ENCODE measurements at places on chromosomes 7 and 10.

DNA sequence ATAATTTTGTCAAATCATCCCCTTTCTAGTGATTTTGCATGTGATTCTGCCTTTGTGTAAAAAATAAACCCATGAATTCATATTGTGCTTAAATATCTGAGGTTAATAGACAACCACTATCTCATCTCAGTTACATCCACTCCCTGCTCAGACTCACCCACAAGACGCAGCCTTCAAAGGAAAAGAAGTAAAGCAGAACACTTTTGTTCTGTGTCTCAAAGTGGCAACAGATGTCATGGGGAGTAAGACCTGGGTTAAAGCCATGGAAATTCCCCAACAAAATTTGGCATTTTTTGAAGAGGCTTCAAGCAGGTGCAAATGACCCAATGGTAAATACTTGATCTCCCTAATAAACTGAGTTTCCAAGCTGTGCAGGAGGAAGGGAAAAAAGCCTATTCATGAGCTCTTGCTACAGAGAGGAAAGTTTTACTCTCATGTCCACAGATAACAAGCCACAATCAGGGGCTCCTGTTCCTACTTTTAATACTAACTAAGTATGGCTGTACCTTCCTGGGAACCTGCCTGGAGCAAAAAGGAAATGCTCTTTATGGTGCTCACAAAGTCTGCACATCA, 4.7 kb downstream of the CYP3A7 start:
- no peaks in the 10 kb centered on the region for H3K27me3 ChIP-seq
- H3K27ac ChIP-seq = no peak overlapping the region
- no peak for DNase-seq
- H3K36me3 ChIP-seq = no peaks in the 10 kb centered on the region

DNA sequence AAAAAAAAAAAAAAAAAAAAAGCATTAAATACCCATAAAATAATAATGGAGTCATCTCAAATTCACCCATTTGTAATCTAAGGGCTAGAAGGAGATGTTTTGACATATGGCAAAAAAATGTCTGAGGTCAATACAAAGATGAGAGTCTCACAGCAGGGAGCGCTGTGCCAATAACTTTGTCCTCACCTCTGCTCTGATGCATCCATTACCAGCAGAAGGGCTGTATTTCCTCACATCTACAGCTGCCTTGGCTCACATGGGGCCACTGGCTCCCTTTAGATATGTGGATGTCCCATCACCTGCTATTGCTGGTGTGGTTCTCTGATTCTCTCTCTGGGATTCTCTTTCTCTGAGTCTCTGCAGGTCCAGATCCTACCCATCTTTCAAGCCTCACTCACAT, 90.3 kb upstream of the FAM133B start:
- peaks cover 40% of the 10 kb centered on the region for H3K4me1 ChIP-seq
- no peak for DNase-seq
- H3K36me3 ChIP-seq = no peaks in the 10 kb centered on the region
- no peak overlapping the region for H3K4me3 ChIP-seq
- no peak overlapping the region for H3K27ac ChIP-seq

GRCh38 chr10:97127509-97127908, 58.2 kb downstream of the SLIT1 start:
- no peak overlapping the region for H3K27ac ChIP-seq
- no peak for DNase-seq
- H3K4me3 ChIP-seq = no peak overlapping the region
- no peaks in the 10 kb centered on the region for H3K27me3 ChIP-seq
- H3K4me1 ChIP-seq = no peaks in the 10 kb centered on the region
- H3K36me3 ChIP-seq = no peaks in the 10 kb centered on the region

DNA sequence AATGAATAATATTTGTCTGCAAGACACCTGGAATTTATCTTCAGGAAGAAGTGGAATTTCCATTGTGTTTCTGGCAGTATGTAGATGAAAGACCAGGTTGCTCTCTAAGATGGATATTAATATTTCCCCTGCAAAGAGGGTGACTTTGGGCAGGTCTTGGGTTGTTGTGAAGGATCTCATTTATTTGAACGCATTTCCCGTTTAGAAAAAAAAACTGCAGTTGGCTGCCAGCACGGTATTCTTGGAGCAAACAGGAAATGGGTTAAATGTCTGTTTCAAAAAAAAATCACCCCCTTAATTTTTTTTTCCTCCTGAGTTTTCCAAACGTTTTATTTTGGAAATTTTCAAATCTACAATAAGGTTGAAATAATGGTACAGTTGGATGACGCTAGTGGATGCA, 11.5 kb downstream of the EIF4H start:
- peaks cover 7% of the 10 kb centered on the region for H3K36me3 ChIP-seq
- no peaks in the 10 kb centered on the region for H3K27me3 ChIP-seq
- H3K4me3 ChIP-seq = no peak overlapping the region
- H3K4me1 ChIP-seq = peaks cover 55% of the 10 kb centered on the region
- no peak overlapping the region for H3K27ac ChIP-seq

GRCh38 chr7:130560972-130561371, 69.1 kb downstream of the MEST start:
- no peak overlapping the region for H3K4me3 ChIP-seq
- H3K27me3 ChIP-seq = no peaks in the 10 kb centered on the region
- no peak for DNase-seq

- no peak overlapping the region for H3K4me3 ChIP-seq
- DNase-seq = no peak
- H3K36me3 ChIP-seq = no peaks in the 10 kb centered on the region
- no peaks in the 10 kb centered on the region for H3K4me1 ChIP-seq
Observed at GRCh38 chr10:86651631-86652331, 2.6 kb upstream of the OPN4 start.

- no peaks in the 10 kb centered on the region for H3K4me1 ChIP-seq
- H3K27me3 ChIP-seq = no peaks in the 10 kb centered on the region
- DNase-seq = no peak
- H3K4me3 ChIP-seq = no peak overlapping the region
- no peaks in the 10 kb centered on the region for H3K36me3 ChIP-seq
Observed at GRCh38 chr10:61063034-61063433, 119.0 kb upstream of the RHOBTB1 start.

- peak within 1 kb of the TSS; percentile 90 for H3K27ac ChIP-seq
- H3K36me3 ChIP-seq = peaks cover 11% of the 10 kb centered on the region
- peak within 1 kb of the TSS; percentile 73 for H3K4me3 ChIP-seq
- DNase-seq = peak; percentile 100
Observed at GRCh38 chr7:100586266-100587025, at the start of gene FBXO24. Gene FBXO24, plus strand, starts transcription at chr7:100586328. Its CDS starts 298 bp downstream, at chr7:100586626.

GRCh38 chr10:14601872-14602725, 172.6 kb downstream of the FAM107B start:
- H3K4me1 ChIP-seq = peaks cover 60% of the 10 kb centered on the region
- peak overlapping the region; percentile 65 for H3K4me3 ChIP-seq
- peak overlapping the region; percentile 70 for H3K27ac ChIP-seq
- peak; percentile 57 for DNase-seq

GRCh38 chr7:31663072-31663471, 23.9 kb upstream of the PPP1R17 start:
- no peaks in the 10 kb centered on the region for H3K4me1 ChIP-seq
- no peak overlapping the region for H3K27ac ChIP-seq
- DNase-seq = no peak
- no peaks in the 10 kb centered on the region for H3K36me3 ChIP-seq
- H3K27me3 ChIP-seq = no peaks in the 10 kb centered on the region

DNA sequence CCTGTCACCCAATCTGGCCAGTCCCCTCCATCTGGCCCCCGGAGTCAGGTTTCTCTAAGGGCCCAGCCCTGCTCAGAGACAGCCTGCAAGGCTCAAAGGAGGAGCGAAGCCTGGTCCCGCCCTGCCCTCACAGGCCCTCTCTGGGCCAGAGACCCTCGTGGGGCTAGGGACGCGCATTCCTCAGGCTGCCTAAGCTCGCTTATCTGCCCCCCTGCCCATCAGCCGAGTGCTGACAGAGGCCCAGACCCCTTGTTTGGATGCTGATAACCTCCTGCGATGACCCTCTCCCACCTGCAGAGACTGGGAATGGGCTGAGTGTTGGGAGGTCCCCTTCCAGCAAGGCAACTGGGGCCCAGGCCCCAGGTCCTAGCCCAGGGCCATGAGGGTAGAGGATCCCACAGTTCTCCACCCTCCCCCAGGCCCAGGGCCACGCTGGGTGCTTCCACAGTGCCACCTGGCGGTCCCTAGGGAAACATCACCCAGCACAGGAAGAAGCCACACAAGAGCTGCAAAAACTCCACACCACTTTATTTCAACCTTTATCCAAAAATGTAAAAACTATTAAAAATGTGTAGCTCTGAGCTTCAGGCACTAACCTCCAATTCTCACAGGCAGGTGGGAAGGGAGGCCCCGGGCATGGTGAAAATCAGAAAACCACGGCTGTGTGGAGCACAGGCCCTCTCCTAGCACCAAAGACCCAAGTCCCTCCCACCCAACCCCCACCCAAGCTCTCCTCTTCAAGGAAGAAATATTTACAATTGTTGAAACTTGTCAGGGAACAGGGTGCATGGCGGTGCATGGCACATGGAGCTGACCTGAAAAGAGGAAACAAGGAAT, 2.2 kb downstream of the NPM3 start:
- DNase-seq = peak; percentile 52
- H3K36me3 ChIP-seq = no peaks in the 10 kb centered on the region

DNA sequence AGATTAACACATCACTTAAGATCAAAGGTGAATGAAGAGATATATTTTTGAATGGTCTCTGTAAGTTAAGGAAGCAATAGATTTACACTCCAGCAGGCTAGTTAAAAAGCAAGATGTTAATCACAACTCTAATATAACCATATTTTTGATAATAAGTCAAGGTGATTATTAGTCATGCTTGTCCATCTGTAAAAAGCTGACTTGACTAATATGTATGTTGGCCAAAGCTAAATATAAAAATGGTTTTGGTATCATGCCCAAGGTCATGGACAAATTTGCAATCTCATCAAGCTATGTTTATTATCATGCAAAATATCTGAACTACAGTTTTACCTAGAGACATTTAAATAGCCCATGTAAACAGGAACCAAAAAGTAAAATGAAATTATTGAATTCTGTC, 102.6 kb upstream of the CSTF2T start:
- no peaks in the 10 kb centered on the region for H3K27me3 ChIP-seq
- no peak overlapping the region for H3K27ac ChIP-seq
- DNase-seq = no peak
- no peaks in the 10 kb centered on the region for H3K4me1 ChIP-seq
- H3K4me3 ChIP-seq = no peak overlapping the region
- H3K36me3 ChIP-seq = no peaks in the 10 kb centered on the region

DNA sequence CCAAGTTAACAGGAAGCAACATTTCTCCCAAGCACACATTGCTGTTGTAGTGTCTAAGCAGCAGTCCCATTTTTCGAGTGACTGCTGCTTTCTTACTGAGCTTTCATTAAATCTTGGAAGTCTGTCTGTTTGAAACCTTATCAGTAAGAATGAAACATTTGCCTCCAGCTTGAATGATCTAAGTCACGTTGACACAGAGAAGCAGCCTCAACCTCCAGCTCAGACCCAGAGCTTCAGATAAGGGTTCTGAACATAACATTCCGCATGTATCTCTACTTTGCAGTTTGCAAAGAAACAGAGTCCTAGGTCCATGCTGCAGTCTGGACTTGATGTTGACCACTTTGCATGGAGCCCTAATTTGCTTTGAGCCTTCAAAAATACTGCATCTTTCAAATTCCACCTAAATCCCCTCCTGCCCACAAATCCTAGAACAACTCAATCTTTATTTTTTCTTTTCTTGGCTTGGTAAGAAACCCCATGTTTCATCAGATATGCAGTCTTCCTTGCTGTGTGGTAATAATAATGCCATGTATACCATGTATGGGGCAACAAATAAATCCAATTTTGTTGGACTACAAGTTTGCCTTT, 698.7 kb upstream of the IGFBP3 start:
- H3K4me3 ChIP-seq = no peak overlapping the region
- no peaks in the 10 kb centered on the region for H3K36me3 ChIP-seq
- no peaks in the 10 kb centered on the region for H3K4me1 ChIP-seq
- no peak overlapping the region for H3K27ac ChIP-seq
- H3K27me3 ChIP-seq = no peaks in the 10 kb centered on the region
- no peak for DNase-seq

DNA sequence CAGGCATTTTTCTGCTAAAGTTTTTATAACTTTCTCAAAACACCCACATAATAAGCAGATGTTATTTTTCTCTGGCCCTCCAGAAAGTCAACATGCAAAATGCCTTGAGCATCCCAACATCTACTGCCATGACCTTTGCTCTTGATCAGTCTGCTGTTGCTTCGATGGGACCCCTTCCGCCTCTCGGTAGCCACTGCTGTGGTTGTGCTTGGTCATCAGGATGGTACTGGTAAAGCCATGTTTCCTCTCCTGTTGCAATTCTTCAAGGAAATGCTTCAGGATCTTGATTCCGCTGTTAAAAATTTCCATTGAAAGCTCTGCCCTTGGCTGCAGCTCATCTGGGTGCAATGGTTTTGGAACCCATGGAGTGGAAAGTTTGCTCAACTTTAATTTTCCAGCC, 533.0 kb downstream of the DNAJB6 start:
- no peaks in the 10 kb centered on the region for H3K27me3 ChIP-seq
- DNase-seq = no peak
- H3K4me1 ChIP-seq = peaks cover 34% of the 10 kb centered on the region
- no peak overlapping the region for H3K4me3 ChIP-seq
- no peak overlapping the region for H3K27ac ChIP-seq

DNA sequence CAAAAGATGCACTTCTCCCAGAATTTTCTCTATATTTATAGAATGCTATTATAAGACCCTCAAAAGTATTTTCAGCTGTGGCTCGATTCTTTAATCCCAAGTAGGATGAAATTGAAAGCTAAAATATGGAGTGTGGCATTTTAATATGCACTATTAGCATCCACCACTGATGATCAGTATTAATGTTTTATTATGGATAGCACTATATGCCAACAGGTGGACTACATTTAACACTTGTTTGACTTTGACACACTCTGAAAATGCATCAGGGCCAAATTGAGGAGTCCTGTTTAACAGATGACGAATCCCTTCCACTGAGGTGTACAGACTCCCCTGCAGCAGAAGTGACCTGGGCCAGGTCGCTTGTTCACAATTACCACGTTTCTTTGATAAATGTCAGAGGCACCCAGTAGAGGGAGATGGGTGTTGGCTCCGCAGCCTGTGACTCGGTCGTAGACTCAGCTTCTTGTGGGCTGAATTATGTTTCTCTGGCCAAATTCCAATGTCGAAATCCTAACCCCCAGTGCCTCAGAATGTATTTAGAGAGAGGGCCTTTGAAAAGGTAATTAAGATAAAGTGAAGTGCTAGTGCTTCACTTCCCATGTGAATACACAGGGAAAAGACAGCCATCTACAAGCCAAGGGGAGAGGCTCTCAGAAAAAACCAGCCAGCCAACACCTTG, 48.1 kb downstream of the WIPF3 start:
- no peaks in the 10 kb centered on the region for H3K36me3 ChIP-seq
- H3K27ac ChIP-seq = no peak overlapping the region
- H3K4me1 ChIP-seq = no peaks in the 10 kb centered on the region

GRCh38 chr10:5633166-5633749, 33.1 kb downstream of the ASB13 start:
- no peaks in the 10 kb centered on the region for H3K27me3 ChIP-seq
- no peak overlapping the region for H3K27ac ChIP-seq
- DNase-seq = no peak
- no peak overlapping the region for H3K4me3 ChIP-seq
- H3K4me1 ChIP-seq = peaks cover 11% of the 10 kb centered on the region
- H3K36me3 ChIP-seq = no peaks in the 10 kb centered on the region

GRCh38 chr7:22255342-22255741, 101.6 kb downstream of the RAPGEF5 start:
- H3K27me3 ChIP-seq = no peaks in the 10 kb centered on the region
- DNase-seq = no peak
- H3K4me1 ChIP-seq = no peaks in the 10 kb centered on the region
- H3K4me3 ChIP-seq = no peak overlapping the region

- H3K4me1 ChIP-seq = peaks cover 2% of the 10 kb centered on the region
- DNase-seq = no peak
- no peak overlapping the region for H3K27ac ChIP-seq
Observed at GRCh38 chr7:130840599-130840998, 106.6 kb upstream of the KLF14 start.

GRCh38 chr10:67802767-67803538, 35.0 kb downstream of the DNAJC12 start:
- no peak overlapping the region for H3K4me3 ChIP-seq
- H3K27me3 ChIP-seq = no peaks in the 10 kb centered on the region
- no peaks in the 10 kb centered on the region for H3K4me1 ChIP-seq
- H3K27ac ChIP-seq = no peak overlapping the region
- no peak for DNase-seq

Data from T-cell (primary cell).